AML-193 (cell line): ENCODE measurements at places on chromosomes 2 and 18.
A peak's percentile ranks its signal among the peaks of the same experiment; 100 is the strongest.

GRCh38 chr2:119264781-119265692, 41.4 kb downstream of the STEAP3 start:
- DNase-seq, result peak; percentile 49

GRCh38 chr2:14901737-14902136, 269.2 kb downstream of the LRATD1 start:
- no peak for DNase-seq

GRCh38 chr2:211599146-211599545, 939.5 kb downstream of the ERBB4 start:
- DNase-seq, result no peak

- DNase-seq, result no peak
Measured at GRCh38 chr2:14623237-14623636, 9.3 kb upstream of the LRATD1 start.

- DNase-seq, result no peak
Measured at GRCh38 chr18:76823587-76824011, 1.2 kb downstream of the ZNF236 start.

- DNase-seq, result no peak
Measured at GRCh38 chr2:69145204-69145603, 132.2 kb downstream of the ANTXR1 start.

GRCh38 chr2:197306024-197306695, 4.4 kb downstream of the ANKRD44 start:
- DNase-seq, result no peak

DNA sequence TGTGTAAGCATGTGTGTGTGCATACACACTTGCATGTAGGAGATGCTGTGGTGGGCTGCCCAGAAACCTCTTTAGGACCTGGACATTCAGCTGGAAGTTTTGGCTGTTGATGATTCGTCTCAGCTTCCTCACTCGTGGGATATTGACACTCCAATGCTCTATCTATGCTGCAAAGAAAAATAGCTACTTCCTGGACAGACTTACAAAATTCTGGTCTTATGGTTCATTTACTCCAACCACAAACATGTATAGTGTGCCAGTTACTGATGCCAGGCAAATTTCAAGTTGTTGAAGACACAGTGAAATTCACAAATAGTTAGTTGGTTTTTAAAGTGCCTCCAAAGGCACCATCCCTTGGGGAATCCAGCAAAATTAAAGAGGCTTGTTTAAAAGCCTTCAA, 882.6 kb downstream of the CPS1 start:
- DNase-seq, result no peak
